ENCODE measurements at places on chromosomes 12 and 14. TPM values are rescaled to one million over a fixed set of nuclear protein-coding genes. Genes with fewer than 3 reads are reported as not detected.

- DNase-seq = no peak
Observed at GRCh38 chr14:60637479-60638315, 11.6 kb downstream of the SIX1 start.

DNA sequence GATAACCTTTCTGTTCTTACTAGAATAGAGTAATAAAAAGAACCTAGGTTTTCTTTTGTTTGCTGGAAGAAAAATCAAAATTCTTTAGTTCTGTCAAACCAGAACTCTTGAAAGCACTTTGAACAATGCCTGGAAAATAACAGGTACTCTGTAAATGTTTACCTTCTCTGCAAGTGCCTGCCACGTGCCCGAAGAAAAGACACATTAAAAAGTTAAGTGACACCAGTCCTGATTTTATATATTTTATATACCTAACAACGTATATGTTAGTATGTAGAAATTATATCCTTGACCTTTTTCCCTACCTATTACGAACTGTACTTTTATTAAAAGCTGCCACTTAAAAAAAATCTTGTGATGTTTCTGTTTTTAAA lies 976 bp downstream of the THAP2 start:
- peak; percentile 40 for DNase-seq

GRCh38 chr12:120759591-120760348 lies 34.1 kb downstream of the ACADS start:
- DNase-seq = no peak

DNA sequence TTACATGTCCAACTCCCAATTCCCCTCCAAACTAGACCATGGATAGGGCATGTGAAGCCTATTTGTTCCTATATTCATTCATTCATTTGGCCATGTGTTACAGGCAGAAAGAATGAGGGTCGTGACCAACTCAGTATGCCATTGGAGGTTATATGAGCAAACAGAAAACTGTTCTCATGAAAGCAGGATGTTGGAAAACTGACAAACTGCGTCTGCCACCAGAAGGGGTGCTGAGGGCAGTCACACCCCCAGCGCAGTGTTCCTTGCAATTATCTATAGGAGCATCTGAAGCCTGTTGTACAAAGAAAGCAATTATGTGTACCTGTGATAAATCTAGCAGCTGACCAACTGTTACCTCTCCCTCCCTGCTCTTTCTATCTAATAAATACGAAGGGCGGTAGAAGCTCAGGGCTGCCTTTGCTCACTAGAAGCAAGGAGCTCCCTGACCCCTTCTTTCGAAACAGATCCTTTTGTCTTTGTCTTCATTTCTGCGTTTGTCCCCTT lies 21.1 kb downstream of the ENTPD5 start:
- peak; percentile 37 for DNase-seq

DNA sequence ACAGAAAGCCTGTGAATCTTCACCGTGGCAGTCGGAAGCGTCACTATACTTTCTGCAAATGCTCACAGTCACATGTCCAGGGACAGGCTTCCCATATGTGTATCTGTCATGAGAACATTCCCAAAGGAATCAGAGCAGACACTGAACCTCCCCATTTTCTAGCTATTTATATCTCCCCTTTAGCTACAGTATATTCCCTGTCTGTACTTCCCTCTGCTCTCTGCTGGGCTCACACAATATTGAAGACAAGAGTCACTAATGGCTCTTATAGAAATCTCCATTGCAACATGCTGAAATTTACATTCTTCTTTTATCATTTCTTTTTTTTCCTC lies 8.2 kb downstream of the A2M start:
- no peak for DNase-seq

DNA sequence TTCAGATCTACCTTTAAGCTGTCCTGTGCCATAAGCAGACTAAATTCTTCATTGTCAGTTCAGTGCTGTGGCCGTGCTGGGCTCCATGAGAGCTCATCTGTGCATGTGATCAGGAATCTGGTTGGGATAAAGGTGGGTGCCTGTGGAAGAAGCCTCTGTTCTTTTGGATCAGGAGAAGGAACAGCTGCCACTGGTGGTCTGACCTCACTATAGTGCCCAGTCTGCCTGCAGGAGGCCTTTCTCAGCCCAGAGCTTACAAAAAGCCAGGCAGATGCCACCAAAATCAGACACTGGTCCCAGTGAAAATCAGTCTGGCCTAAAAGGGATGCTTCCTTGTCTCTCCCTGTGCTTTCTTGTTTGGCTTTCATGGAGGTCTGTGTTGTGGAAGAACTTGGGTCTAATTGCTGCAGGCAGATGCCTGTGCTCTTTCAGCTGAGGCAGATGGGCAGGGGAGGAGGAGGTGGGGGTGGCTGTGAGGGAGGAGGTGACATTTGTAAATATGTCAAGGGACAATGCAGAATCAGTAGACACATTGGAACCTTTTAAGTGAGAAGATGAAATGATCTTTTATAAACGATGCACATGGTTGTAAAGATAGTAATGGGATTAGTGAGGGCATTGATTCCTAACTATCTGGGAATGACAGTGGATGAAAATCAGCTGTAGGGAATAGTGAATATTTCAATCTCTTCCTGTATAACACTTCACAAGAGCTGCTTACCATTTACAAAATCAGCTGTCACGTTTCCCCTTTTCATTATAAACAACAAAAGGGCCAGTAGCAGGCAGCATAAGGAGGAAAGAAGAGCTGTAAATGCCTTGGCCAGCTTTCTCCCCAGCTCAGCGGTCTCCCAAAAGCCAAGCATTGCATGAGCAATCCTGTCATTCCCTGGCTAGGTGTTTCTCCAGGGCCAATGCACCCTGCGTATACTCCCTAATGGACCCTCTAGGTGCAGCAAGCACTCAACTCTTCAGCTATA lies 44.6 kb downstream of the CACNA2D4 start:
- no peak for DNase-seq

CMKLR1 gene
- not detected for total RNA-seq

- DNase-seq = peak; percentile 37
Observed at GRCh38 chr12:8860165-8860961, 37.9 kb downstream of the A2ML1 start.

GRCh38 chr12:94832780-94833681 lies 170.5 kb downstream of the NDUFA12 start:
- no peak for DNase-seq

GRCh38 chr12:57577981-57578758 lies 12.8 kb upstream of the PIP4K2C start:
- no peak for DNase-seq

CRACR2A gene
- 0.20 TPM for total RNA-seq
